ENCODE measurements at places on chromosomes 3 and 15. TPM values are rescaled to one million over a fixed set of nuclear protein-coding genes. Genes with fewer than 3 reads are reported as not detected.

SEC61A1 gene
- total RNA-seq = 353 TPM

KCNH8 gene
- total RNA-seq = not detected

DRD3 gene
- not detected for total RNA-seq

IGDCC3 gene
- total RNA-seq = 0.27 TPM

PLCB2 gene
- 3.4 TPM for total RNA-seq

MED12L gene
- total RNA-seq = 2.4 TPM

C3orf18 gene
- total RNA-seq = 5.8 TPM

SCN5A gene
- 0.21 TPM for total RNA-seq

DNA sequence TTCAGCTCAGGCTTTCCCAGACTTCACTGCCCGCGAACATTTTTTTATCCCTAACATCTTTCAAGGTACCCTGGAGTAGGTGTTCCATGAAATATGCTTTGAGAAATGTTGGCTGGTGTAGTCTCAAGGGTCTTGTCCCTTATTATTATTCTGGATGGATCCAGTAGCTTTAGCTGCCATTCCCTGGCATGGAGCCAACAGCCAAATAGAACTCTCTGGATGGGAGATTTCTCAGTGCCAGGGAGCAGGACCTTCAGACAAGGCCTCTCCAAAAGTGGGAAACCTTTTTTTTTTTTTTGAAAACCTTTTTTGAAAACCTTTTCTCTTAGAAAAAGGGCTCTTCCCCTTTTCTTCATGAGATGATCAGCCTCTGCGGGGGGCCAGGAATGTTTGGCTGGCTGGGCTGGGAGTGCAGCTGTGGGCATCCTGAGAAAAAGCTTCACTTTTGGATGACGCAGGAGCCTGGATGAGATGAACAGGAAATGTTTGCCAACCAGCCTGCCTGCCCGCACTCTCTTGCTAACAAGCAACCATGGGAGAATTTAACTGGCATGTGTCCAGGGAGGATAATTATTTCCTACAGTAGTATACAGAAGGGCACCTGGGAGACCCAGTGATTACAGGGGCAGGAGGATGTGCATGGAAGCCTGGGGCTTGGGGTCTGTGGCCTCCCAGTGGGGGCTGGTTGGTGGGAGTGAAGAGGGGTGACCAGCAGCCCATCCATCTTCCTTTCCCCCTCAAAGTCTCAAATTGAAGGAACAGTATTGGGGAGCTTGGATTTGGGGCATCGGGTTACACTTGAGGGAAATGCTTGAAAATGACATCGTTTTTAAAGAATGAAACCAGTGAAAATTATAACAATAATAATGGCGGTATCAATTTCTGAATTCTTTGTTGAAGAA is 109.1 kb upstream of the LRIG1 start:
- peak; percentile 89 for DNase-seq

- no peak for DNase-seq
Observed at GRCh38 chr3:155088706-155089345, 8.7 kb downstream of the MME start.

DNA sequence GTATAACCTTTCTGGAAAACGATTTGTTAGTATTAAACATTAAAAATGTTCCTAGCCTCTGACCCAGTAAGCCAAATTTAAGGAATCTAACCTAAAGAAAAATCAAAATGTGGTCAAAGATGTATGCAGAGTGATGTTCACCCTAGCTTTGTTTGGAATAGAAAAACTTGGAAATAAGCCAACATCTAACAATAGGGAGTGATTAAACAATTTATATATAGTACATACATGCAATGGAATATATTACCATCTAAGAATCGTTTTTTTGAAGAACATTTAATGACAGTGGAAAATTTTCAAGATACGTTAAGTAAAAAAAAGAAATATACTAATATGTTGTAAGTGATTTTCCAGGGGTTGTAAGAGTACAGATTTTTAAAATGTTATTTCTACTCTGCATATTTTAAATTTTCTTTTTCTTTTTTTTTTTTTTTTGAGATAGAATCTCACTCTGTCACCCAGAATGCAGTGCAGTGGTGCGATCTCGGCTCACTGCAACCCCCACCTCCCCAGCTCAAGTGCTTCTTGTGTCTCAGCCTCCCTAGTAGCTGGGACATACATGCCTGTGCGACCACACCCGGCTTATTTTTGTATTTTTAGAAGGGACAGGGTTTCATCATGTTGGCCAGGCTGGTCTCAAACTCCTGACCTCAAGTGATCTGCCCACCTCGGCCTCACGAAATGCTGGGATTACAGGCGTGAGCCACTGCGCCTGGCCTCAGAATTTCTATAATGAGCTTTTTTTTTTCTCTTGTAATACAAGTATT is 54.9 kb downstream of the ANP32A start:
- DNase-seq = no peak

- no peak for DNase-seq
Observed at GRCh38 chr3:15220661-15221060, 14.6 kb downstream of the CAPN7 start.

GRCh38 chr3:112002096-112002971 is 3.6 kb downstream of the TAGLN3 start:
- no peak for DNase-seq

Data from chondrocyte (in vitro differentiated cells).